Stimulated activated CD8-positive, alpha-beta memory T cell treated with anti-CD3 and anti-CD28 coated beads, Interleukin-4, amount 100 ng/mL, for 4 hours (primary cell): ENCODE measurements at places on chromosomes 4 and X.

- no peak for DNase-seq
Observed at GRCh38 chrX:119495734-119496726, 27.8 kb downstream of the SLC25A5 start.

GRCh38 chrX:103517246-103517645 lies 2.0 kb downstream of the RAB40A start:
- DNase-seq = no peak

DNA sequence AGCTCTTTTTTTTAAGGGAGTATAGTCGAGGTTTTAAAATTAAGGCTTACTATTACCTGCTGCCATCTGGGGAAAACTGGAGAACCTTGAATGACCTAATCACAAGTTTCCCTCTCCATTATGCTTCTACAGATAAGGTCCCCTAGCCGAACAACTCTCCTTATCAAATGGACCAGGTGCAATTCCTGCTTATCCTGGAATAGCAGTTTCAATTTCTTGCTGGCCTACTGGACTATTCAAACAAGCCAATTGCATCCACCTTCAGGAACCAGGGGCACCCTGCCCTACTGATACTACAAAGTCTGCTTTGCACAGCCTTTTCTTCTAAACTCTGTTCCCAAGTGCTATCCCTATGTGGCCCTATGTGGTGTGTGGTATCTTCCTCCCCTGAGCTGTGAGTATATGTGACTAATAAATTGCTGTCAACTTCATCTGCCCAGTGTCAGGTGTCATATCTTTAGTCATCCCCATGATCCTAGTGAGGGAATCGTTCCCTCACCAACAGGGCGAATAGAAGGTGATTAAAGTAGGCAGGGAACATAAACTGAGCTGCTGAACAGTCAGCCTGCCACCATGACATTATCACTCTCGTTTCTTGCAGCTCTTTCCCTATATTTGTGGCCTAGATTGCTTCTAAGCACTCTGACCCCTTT lies 128.5 kb downstream of the ATG4A start:
- DNase-seq = no peak

GRCh38 chr4:181030961-181031360 lies 1212.2 kb upstream of the TENM3 start:
- DNase-seq = no peak

GRCh38 chrX:15985937-15986336 lies 131.3 kb upstream of the AP1S2 start:
- no peak for DNase-seq

GRCh38 chr4:53497487-53498244 lies 93.6 kb downstream of the LNX1 start:
- DNase-seq = no peak

DNA sequence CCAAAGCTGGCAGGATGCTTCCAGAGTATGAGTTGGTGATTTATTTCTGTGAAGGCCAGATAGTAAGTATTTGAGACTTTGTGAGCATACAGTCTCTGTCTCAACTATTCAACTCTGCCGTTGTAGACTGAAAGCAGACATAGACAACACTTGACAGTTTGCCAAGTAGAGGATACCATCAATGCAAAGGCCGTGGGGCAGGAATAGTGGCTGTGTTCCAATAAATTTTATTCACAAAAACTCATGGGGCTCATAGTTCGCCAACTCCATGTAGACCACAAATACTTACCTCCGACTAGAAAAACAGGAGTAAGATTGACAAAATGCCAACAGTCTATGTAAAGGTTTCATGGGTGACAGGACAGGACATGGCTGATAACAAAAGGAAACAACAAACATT lies 3.7 kb upstream of the PIR start:
- DNase-seq = no peak

DNA sequence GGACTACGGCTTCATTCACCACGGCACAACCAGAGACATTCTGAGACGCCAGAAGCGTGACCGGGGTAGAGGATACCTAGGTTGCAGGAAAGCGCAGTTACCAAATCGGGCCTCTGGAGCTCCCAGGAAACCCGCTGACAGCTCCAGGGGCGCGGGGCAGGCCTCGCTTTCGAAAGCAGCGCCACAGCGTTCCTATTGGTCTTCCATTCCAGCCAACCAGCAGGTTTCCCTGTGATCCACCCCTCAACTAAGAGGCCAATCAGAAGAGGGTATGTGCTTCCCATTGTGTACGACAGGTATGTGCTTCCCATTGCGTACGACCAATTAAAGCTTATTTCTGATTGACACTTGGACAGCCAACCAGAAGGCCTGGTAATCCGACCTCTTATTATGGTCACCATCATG lies 14.9 kb downstream of the SNX12 start:
- DNase-seq = no peak

GRCh38 chrX:968148-968965 lies 244.1 kb downstream of the CRLF2 start:
- DNase-seq = no peak

GRCh38 chr4:7595934-7596461 lies 161.3 kb upstream of the PSAPL1 start:
- DNase-seq = no peak

- DNase-seq = no peak
Observed at GRCh38 chrX:30659421-30659820, 6.2 kb downstream of the GK start.

DNA sequence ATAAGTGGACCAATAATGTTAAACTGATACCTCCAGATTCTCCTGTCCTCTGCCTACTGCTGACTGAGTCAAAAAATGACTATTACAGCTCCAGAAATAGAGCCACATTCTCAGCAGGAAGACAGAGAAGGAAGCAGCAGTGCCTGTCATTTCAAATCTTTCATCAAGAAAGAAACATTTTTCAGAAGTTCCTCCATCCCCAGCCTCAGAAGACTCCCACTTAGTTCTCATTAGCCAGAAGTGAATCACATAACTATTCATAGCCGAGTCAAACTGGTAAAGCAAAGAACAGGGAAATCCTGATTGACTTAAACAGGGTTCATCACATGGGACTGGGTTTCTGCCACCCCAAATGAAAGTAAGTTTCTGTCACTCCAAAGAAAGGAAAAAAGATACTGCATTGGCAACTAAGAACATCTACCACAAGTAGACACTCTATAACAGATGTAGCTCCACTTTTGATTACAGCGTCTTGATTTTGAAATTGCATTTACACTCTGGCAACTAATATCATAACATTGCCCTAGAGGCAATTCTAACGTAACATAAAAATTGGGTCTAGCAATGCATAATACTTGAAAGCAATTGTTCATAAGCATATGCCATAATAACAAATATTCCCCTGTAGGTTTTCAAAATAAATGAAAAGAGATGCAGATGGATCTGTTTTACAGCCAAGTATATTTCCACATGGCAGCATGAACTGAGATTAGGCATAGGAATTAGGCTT lies 599.8 kb downstream of the GALNTL6 start:
- no peak for DNase-seq

- DNase-seq = no peak
Observed at GRCh38 chr4:1793496-1793840, 375 bp downstream of the FGFR3 start.

GRCh38 chr4:56234098-56234497 lies 153.2 kb downstream of the AASDH start:
- DNase-seq = no peak
